ENCODE measurements at places on chromosomes 13 and 19.

DNA sequence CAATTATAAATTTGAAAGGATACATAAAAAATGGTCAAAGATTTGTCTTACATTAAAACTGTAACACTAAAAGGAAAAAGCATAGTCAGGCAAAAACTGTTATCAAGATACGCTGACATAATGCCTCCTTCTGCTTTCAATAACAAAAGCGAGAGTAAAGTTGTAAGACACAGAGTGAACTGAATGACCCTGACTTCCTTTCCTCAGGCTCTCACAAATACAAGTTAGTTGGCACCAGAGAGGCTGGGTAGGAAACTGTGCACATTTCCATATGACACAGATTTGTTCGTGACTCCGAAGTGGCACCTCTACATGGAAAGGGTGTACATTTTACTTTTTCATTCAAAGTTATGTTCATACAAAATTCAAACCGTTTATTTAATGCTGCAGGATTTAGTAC, 15.4 kb downstream of the FGF14 start:
- DNase-seq, result no peak

- DNase-seq, result no peak
These were observed 26.3 kb downstream of the SHANK1 start for GRCh38 chr19:50693064-50693975.

- DNase-seq, result no peak
These were observed 284.7 kb downstream of the SLC7A1 start for GRCh38 chr13:29310806-29311205.

DNA sequence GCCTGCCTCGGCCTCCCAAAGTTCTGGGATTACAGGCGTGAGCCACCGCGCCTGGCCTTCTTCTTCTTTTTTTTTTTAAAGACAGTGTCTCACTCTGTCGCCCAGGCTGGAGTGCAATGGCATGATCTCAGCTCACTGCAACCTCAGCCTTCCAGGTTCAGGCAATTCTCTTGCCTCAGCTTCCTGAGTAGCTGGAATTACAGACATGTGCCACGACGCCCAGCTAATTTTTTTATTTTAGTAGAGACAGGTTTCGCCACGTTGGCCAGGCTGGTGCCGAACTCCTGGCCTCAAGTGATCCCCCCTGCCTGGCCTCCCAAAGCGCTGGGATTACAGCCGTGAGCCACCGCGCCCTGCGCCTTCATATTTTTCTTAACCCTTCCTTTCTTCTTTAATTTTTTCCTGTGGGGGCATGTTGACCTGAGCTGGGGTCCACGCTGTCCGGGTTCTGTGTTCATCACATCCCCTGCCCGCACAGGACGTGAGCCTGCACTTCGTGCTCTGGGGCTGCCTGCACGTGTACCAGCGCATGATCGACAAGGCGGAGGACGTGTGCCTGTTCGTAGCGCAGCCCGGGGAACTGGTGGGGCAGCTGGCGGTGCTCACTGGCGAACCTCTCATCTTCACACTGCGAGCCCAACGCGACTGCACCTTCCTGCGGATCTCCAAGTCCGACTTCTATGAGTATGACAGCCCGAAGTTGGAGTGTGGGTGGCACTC, 14.1 kb downstream of the PNPLA6 start:
- no peak for DNase-seq

DNA sequence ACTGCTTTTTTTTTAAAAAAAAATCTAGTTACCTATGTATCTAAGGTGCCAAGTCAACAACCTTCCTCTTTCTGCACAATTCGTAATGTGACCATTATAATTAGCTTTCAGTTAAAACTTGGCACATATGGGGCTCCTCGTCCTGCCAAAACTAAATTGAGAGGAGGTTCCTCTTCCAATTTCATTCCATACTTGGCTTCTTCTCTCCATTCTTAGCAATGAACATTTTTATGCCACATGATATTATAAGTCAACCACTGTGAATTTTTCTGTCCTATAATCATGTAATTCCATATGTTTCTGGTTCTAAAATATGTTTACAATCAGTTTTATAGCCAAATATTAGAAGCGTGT, 177.0 kb downstream of the DCLK1 start:
- DNase-seq, result no peak

- peak; percentile 32 for DNase-seq
These were observed 25.0 kb downstream of the ERCC5 start for GRCh38 chr13:102870677-102871415.

DNA sequence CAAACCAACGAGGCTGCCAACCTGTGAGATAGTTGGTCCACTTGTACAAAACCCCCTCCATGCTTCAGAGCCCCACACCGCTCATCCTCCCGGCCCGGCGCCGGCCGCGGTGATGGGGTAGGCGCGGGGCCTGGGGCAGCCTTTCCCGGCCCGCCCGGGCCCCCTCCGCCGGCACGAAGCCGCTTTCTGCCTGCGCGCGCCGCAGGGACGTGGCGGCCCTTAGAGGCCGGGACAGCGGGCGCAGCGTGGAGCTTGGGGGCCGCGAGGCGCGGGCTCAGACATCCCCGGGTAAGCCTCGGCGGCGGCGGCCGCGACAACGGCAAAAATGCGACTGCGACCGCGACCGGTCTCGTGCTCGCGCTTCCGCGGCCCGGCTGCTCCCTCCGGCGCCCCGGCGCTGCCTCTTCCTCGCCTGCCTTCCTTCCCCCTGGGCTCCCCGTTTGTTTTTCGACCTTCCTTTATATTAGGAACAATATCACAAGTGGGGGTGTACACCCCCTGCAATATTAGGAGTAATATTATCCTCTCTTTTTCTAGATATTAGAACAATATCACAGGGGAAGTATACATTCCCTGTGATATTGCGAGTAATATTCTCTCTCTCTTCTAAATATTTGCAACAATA, 53.9 kb upstream of the CEACAM21 start:
- peak; percentile 36 for DNase-seq

GRCh38 chr13:46858776-46859175, 38.1 kb downstream of the HTR2A start:
- no peak for DNase-seq

DNA sequence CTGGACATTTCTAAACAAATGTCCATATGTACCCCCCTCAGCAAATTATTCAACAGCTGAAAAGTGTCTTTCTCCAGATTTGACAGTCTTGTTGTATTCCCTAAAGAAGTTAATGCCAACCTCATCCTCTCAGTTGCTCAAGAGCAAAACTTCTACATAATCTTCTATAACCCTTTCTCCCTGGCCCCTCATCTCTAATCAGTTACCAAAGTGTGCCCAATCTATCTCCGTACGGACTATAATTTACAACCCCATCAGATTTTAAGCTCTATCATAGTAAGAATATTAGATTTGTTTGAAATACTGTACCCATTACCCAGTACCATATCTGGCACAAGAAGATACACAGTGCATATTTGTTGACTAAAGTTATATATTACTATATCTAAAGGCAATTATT, 101.5 kb downstream of the FGF14 start:
- no peak for DNase-seq

DNA sequence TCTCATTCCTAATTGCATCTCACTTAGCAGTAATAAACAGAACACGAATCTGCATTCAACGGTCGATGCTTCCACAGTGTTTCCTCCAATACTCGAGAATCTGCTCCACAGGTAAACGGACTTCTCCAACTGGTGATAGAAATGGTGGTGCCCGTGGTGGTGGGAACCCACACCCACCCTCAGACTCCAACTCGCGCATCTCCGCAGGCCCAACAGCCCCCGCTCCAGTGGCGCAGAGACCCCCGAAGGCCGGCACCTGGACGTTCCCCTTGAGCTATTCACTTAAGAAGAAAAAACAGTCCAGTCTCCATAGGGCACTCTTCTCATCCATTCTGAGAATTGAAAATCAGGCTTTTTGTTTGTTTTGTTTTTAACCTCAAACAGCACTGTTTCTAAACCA, 13.8 kb upstream of the RASA3 start:
- DNase-seq, result no peak

- no peak for DNase-seq
These were observed 32.4 kb downstream of the OLFM4 start for GRCh38 chr13:53060840-53061490.

GRCh38 chr13:27076421-27076820, 95.2 kb downstream of the USP12 start:
- DNase-seq, result no peak

- no peak for DNase-seq
These were observed 351.9 kb upstream of the MIR17HG start for GRCh38 chr13:90995614-90996013.

- no peak for DNase-seq
These were observed 534.7 kb downstream of the KLF12 start for GRCh38 chr13:73599232-73600128.

DNA sequence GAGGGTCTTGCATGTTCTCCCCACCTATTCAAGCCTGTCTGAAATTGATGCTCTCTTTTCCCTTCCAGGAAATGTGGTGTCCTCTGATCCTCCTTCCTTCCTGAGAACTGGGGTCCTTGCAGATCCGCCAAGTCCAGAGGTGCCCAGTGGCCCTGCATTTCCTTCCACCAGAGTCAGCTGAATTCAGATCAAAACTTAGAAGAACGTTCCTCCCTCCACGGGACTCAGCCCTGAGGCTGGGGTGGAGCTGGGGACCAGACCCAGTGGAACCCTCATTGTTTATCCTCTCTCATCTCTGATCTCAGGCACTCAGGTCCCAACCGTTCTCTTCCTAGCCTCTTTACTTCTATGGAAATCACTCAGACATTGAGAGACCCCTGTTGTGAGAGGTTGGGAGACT, 477.3 kb downstream of the TSHZ3 start:
- no peak for DNase-seq

DNA sequence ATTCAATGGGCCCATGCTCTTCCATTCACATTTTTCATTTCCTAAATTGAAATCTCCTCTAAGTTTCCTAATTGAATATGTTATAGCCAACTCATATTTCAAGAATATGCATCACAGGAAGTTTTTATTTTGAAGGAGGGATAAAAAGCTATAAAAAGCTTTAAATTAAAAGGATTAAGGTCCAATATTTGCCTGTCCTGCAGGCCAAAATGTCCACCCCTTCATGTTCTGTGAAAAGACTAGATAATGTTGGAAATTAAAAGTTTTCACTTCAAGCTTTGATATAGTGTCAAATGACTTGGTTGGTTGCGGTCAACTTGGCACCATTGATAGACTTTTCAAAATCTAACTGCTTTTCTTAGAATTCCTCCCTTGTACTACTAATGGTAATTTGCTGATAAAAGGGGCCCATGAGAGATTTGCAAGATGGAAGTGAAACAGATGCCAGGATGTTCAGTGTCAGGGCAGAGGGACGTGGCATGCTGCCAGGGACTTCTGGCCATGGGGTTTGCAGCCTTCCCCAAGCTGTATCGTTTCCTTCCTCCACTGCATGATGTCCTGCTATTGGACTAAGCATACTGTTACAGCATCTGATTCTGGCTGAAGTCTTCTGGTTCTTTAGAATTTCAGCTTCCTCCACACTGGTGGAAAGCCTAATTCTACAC, 547.3 kb upstream of the MIR17HG start:
- DNase-seq, result no peak

DNA sequence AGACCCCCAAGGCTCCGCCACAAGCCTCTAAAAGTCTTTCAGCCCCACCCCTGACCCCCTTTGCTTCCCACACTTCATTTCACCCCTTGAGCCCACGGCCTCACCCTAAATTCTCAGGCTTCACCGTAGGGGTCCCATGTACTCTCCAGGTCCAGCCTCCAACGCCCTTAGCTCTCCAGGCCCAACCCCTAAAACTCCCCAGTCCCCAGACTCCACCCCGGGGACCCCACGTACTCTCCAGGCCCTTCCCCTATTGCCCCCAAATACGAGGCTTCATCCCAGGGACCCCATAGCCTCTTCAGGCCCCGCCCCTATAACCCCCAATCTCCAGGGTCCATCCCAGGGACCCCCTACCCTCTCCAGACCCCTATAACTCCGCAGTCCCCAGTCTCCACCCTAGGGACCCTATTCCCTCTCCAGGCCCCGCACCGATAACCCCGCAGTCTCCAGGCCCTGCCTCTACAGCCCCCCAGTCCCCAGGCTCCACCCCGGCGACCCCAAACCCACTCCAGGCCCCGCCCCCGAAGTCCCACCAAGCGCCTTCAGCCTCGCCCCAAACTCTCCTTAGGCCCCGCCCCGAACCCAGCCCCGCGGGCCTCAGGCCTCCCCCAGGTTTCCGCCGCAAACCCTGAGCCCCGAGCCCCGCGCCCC, 619 bp downstream of the MED16 start:
- no peak for DNase-seq

DNA sequence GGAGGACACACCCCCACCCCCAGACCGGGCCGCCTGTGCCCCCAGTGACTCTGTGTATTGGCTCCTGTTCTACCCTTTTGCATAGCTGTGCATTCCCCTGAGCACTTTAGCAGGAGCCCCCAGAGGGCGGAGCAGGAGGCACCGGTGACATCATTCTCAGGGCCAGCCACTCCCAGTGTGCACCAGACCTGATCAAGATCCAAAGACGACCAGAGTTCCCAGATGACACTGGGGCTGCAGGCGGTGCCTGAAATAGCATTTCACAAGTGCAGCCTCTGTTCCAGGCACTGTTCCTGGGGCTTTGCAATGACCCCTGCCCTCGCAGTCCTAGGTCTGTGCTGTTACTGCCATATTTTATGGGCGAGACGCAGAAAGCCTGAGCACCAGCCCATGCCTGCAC, 14.5 kb upstream of the PTPRS start:
- DNase-seq, result no peak

- no peak for DNase-seq
These were observed 624.8 kb downstream of the DACH1 start for GRCh38 chr13:71242201-71242600.

- DNase-seq, result no peak
These were observed 32.3 kb downstream of the TSSK6 start for GRCh38 chr19:19482809-19483596.

DNA sequence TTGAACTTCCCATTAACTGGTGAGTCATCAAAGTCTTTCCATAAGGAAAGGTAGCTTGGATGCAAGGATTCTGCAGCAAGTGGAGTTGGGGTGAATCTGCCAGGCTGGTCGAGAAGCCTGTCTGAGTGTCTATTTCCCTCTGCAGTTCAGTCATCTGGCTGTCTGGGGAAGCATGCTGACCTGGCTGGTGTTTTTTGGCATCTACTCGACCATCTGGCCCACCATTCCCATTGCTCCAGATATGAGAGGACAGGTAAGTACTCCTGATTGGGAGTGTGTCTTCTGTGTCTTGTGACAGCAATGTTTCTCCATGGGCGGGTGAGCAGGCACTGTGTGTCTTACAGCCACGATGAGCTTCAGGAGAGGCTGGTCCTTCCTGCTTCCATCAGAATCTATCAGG, 189.7 kb downstream of the SHISA2 start:
- no peak for DNase-seq

DNA sequence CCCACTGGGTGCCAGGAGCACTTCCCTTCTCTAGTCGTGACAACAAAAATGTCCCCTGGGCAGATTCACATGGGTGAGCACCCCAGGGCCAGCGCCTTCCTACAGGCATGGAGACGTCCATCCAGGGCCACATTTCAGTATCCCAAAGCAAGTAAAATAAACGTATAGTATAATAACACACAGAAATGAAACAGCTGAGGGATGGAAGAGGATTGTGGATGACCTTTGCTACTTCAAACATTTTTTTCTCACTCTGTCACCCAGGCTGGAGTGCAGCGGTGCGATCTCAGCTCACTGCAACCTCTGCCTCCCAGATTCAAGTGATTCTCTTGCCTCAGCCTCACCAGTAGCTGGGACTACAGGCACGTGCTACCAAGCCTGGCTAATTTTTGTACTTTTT, 28.2 kb downstream of the CILP2 start:
- DNase-seq, result no peak

GRCh38 chr19:12794196-12794941, 3.1 kb downstream of the JUNB start:
- DNase-seq, result peak; percentile 56

GRCh38 chr19:2199215-2199614, 35.5 kb downstream of the DOT1L start:
- no peak for DNase-seq

- no peak for DNase-seq
These were observed 21.4 kb upstream of the ZNF730 start for GRCh38 chr19:23095418-23095817.

Measured in central memory CD4-positive, alpha-beta T cell (primary cell).